ENCODE measurements at places on chromosomes 3 and 15.
A peak's percentile ranks its signal among the peaks of the same experiment; 100 is the strongest.

DNA sequence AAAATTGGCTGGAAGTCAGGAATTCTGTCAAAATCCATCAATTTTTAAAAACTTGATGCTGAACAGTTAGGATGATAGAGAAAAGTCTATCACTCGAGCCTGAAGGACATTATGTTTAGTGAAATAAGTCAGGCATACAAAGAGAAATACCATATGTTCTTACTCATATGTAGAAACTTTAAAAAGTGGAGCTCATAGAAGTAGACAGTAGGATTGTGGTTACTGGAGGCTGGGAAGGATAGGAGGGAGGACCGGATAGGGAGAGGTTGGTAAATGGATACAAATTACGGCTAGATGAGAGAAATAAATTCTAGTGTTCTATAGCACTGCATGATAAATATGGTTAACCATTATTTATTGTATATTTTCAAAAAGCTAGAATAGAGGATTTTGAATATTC lies 389.5 kb upstream of the RASGRP1 start:
- DNase-seq = no peak

DNA sequence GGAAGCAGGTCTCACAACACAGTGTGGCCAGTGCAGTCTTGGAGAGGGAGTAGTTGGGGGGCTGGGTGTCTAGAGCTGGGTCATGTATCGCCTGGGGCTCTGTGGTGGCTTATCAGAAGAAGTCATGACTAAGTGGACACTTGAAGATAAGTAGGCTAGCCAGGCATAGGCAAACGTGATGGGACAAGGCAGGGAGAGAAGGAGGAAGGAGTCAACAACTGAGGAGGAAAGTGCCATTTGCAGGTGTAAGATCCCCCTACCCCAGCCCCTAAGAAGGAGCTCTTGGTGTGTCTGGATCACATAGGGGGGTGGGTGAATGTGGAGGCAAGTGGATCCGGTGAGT lies 352.3 kb downstream of the LRTM1 start:
- DNase-seq = no peak

- DNase-seq = no peak
Measured at GRCh38 chr15:65233696-65234095, 22.4 kb upstream of the CILP start.

DNA sequence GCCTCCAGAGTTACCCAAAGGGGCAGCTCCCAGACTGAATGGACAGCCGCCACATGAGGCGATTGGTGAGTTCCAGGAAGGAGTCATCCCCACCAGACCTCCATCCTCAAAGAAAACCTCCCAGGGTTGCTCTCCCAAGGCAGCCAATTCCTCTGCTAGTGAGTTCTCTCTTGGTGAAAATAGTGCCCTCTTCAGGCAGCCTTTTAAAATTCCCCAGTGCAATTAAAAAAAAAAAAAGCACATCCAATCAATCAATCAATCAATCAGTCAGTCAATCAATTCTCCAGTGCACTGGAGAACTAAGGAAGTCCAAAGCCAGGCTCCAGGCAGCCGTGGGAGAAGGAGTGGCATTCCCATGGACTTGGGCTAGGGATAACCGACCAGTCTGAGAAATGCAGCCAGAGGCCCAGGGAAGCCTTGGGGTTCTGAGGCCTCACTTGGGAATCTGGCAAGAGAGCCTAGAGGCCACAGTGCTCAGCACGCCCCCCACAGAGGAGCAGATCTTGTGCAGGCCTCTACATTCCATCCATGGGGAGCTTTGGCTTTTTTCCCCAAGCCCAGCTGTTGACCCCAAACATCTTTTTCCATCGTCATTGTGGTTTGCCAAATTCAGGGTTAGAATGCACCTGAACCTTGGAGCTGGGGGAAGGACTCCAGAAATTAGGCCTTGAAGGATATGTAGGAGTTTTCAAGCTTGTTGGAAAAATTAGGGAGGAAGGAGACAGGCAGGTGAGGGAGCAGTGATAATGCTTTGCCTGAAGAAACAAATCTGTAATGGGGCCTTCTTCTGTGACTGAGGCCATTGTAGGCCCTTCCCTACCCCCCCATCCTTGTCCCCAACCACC lies 4.8 kb downstream of the PAQR5 start:
- no peak for DNase-seq

- DNase-seq = peak; percentile 24
Measured at GRCh38 chr3:59660852-59661625, 611.2 kb upstream of the CFAP20DC start.

All from NCI-H1417 (cell line).